ENCODE measurements at places on chromosomes 4 and X.

- no peak for DNase-seq
Measured at GRCh38 chr4:119490335-119490734, 138.3 kb downstream of the PDE5A start.

- DNase-seq, result no peak
Measured at GRCh38 chr4:99402765-99403164, 32.4 kb downstream of the ADH7 start.

DNA sequence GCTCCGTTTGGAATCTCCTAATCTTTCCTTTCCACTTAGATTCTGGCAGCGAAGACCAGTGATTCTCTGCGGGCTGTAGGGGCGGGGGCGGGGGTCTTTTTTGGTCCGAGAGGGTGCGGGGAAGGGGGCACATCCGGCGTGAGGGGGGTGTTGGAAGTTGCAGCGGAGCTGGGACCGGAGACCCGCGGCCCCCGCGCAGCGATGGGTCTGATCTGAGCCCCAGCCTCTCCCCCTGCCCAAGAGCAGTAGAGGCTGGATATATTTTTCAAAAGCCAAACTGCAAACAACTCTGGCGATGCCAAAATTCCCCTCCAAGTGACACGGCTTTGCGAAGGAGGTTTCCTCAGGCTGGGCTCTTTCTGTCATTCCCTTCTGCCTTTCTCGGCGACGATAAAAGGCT lies 355 bp downstream of the GRID2 start:
- DNase-seq, result no peak

DNA sequence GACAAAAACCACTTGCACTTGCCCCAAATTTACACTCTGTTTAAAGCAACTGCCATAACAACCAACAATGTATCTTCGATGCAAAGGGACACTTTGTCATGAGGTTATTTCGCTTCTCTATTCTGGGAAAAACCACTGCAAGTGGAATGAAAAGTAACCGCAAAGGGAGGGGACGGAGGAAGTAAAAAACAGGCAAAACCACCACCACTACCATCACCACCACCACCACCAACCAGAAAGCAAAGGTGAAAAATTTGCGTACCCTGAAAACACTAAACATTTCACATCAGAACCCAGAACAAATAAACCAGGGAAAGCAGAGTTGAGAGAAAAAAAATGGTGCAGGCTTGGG lies 1.2 kb upstream of the N4BP2 start:
- peak; percentile 86 for DNase-seq
